ELR (cell line): ENCODE measurements at places on chromosomes 4 and X.

DNA sequence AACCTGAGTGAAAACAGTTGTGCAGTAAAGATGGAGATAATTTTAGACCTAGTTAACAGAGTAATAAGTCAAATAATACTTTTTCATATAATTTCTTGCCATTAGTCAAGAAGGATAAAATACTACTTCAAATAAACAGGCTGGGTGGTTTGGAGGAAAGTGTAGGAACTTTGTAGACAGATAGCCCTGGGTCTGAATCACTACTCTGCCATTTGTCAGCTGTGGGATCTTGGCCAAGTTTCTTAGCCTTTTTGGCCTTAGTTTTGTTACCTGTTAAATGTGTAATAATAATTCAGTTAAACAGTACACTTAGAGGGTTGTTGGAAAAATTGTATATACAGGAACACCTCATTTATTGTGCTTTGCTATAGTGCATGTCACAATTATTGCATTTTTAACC, 163.7 kb downstream of the NPNT start:
- DNase-seq: no peak

DNA sequence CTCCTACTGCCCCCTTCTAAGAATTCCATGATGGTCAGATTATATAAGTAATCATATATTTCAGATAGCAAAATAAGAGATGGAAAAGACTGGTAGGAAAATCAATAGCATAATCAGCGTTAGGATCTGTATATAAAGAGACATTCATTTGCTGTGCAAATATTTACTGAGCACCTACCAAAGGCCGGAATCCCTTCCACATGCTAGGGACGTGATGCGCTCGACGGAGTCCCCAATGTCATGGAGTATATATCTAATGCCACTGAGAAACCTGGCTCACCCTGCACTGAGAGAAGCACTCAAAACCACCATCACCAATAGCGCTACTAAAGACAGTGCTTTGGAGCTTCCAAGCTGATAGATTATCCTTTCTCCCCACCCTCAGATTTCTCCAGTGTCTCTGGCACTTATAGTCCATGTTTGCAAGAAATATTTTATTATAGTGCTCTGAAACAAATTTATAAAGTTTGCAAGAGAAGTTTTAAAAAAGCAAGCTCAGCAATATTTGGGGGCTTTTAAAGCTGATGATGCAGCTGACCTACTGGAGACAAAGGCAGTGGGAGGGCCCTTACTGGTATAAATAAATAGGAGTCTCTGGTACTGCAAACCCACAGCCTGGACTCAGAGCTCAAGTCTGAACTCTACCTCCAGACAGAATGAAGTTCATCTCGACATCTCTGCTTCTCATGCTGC, at the start of gene CXCL13:
TSS of gene CXCL13 (plus strand) at position 611 of the 693 bp plus-strand sequence. CDS start at position 657, 46 bp downstream.
- DNase-seq: no peak

- no peak for DNase-seq
Observed at GRCh38 chr4:5996641-5997040, 21.6 kb downstream of the C4orf50 start.

GRCh38 chr4:176065435-176066291, at the start of gene WDR17:
TSS of gene WDR17 (plus strand) at chr4:176065841. CDS start at chr4:176111581, 45,740 bp downstream.
- DNase-seq: peak; percentile 68

DNA sequence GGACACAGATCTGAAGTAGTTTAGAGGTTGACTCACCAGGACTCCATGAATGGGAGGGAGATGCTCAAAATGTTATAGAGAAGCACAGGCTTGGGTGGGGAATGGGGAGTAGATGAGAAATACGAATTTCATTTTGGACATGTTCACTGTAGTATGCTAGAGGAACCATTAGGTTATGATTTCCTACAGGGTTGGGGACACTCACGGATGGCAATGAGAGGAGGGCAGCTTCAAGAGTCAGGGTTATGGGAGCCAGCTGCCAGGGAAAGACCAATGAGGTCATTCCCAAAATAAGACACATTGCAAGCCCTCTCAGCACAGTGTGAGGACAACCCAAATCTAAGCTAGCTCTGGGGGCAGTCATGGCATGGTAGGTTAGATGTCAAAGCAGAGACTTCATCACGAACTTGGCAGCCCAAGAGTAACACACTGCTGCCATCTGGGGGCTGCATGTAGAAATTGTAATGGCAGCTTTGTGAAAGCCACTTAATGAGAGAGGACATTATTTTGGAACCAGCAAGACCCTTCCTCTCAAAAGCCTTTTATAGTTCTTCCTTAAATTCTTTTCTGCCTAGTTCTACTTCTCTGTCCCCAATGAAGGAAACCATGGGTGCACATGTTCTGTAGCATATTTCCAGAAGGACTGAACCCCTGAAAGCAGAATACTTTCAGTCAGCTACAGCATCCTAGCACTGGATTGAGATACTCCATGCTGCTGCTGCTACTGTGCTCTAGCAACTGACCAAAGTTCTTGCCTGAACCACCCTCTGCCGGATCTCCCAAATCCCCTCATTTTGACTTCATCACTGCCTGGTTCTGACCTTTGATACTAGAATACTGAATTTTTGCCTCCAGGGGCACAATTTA, 16.2 kb upstream of the ZCCHC12 start:
- peak; percentile 55 for DNase-seq

- DNase-seq: no peak
Observed at GRCh38 chrX:40307871-40308270, 210.1 kb upstream of the BCOR start.

GRCh38 chr4:139324620-139325019, 22.3 kb upstream of the NDUFC1 start:
- no peak for DNase-seq

DNA sequence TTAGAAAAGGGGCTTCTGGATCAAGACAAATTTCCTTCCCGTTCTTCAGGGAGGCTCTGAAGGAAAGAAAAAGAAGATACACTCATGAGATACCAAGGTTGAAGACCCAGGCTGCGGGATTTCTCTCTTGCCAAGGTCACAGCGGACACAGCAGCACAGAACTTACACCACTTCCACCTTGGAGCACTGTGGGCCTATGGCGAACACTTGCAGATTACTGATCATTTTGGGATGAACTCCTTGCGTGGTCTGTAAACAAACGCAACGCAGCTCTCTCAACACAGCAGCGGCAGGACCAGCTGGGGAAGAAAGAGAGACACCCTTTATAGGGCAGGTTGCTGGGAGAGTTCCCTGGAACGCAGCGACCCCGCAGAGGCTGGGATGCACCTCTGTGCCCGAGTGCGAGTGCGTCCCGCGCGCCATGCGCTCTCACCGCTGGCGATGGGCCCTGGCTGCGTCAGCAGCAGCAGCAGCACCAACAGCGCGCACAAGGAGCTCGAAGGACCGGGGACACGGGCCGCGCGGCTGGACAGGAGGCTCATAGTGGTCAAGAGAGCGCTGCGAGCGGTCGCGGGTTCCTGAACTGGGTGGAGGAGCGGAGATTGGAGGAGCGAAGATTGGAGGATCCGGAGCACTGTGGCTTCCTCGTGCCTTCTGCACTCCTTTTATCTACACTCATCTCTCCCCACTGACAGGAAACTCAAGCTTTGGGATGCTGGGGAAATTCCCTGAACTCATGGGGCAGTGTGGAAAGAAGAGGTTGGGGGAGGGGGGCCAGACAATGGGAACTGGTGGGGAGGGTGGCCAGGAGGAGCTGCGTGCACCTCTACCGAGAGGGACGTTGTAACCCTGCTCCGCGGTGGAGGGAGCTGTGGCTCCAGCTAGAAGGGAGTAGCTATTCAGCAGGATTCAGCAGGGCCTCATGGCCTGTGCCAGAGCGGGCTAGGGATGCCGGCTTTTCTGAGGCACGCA, at the start of gene CXCL5:
TSS of gene CXCL5 (minus strand) at position 638 of the 972 bp plus-strand sequence. CDS start at position 542, 96 bp downstream.
- DNase-seq: peak; percentile 74

DNA sequence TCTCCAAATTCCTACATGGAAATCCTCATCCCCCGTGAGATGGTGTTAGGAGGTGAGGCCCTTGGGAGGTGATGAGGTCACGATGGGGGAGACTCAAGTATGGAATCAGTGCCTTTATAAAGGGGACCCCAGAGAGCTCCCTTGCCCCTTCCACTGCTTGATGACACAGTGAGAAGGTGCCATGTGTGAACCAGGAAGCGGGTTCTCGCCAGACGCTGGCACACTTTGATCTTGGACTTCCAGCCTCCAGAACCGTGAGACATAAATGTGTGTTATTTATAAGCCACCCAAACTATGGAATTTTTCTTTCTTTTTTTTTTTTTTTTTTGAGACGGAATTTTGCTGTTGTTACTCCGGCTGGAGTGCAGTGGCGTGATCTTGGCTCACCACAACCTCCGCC, 237.6 kb downstream of the DHRSX start:
- no peak for DNase-seq

- no peak for DNase-seq
Observed at GRCh38 chr4:88828842-88829571, 131.4 kb upstream of the NAP1L5 start.

DNA sequence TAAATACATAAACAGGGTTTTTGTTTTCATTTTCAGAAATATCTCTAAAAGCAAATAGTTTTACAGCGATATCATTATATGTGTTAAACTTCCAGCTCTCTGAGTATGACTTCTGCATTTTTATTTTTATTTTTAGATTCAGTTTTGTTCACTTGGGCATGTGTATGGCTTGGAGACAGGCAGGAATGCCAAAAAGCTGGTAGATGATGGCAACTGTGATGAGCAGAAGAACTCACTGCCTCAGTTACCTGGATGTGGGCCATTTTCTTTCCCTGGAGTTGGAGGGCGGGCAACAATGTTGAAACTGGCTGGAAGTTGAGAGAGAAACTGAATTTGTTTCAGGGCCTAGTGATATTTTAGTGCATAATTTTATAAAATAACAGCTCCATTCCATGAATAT, 266.4 kb downstream of the ARHGAP24 start:
- DNase-seq: no peak

GRCh38 chr4:137370206-137370633, 162.1 kb downstream of the PCDH18 start:
- DNase-seq: peak; percentile 79

DNA sequence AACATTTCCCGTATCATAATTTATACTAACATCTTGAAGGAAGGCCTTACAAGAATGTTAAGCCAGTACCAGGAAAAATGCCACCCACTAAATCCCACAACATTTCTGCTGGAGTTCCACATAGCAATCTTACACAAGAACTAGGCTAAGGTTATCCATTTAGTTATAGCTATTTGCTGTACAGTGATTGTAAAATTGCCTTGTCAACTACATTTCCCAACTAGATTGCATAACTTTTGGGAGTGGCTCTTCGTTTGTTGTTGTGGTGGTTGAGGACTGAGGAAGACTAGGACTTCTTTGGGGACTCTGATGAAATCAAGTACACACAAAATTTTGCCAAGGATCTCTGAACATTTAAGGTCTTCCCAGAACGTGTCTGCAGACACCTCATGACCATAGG, 8.0 kb downstream of the IBSP start:
- no peak for DNase-seq

DNA sequence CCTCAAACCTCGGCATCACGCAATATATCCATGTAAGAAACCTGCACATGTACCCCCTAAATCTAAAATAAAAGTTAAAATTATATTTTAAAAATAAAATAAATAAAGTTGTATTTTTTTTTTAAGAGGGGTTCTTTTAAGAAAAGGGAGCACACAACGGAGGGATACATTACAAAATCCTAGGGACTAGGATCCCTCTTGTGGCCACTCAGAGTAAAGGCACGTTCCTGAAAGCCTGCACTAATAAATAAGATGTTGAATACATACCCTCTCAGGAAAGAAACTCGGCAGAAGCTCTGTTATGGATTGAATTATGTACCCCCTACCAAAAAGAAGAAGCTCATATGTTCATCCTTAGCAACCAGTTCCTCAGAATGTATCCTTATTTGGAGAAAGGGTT, 50.9 kb upstream of the PRDX4 start:
- DNase-seq: peak; percentile 47

DNA sequence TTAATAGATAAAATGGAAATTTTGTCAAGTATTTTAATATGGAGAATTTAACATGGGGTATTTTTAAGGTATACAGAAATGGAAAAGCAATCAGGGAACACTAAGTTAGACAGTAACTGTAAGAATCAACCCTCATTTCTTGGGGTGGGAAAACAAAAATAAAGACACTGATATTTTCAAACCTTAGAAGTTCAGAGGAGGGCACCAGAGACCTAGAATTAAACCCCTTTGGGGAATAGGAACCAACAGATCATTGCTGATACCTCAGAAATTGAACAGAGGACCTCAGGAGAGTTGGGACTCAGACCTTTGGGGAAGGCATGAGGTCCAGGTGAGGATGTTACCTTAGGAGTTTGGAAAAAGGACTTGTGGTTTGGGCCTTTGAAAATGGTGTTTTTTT, 435.6 kb downstream of the TMA16 start:
- DNase-seq: no peak

DNA sequence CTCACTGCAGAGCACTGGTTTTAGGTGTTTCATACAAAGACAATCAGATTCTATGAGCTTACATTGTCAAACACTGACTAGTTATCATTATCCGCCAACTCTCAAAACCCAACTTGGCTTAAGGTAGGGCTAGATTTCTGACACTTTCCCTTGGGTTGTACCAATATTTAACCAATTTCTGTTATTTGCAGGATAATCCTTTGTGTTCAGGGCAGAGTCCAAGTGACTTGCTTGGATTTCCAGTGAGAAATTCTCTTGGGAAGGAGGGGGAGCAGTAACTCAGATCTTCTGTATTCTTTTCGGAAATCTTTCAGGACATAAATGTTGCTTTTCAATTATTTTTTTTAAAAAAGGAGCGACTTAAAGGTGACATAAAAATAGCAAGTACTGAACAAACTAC, 23.1 kb downstream of the DGKK start:
- no peak for DNase-seq

GRCh38 chr4:10074767-10075105, 41.9 kb downstream of the WDR1 start:
- DNase-seq: peak; percentile 74

GRCh38 chr4:26084414-26084813, 170.4 kb downstream of the SMIM20 start:
- DNase-seq: no peak

DNA sequence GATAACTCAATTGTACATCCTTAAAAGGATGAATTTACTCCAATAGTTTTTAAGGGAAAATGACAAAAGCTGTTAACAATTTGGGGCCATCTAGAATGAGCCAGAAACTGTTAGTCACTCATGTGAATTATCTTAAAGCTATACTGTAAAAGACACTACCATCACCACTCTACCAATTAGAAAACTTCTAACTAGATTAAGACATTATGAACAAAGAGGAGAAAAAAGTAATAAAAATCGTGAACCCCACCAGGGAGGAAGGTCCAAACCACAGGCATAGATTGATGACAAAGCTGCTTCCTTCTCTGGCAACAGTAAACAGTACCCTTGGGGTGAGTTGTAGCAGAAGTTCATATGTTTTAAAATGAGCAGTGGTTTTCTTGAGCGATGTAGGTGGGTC, 106.1 kb downstream of the PDGFC start:
- DNase-seq: no peak
